ENCODE measurements at places on chromosomes 2 and 18. TPM values are rescaled to one million over a fixed set of nuclear protein-coding genes. Genes with fewer than 3 reads are reported as not detected.
A peak's percentile ranks its signal among the peaks of the same experiment; 100 is the strongest.

DNA sequence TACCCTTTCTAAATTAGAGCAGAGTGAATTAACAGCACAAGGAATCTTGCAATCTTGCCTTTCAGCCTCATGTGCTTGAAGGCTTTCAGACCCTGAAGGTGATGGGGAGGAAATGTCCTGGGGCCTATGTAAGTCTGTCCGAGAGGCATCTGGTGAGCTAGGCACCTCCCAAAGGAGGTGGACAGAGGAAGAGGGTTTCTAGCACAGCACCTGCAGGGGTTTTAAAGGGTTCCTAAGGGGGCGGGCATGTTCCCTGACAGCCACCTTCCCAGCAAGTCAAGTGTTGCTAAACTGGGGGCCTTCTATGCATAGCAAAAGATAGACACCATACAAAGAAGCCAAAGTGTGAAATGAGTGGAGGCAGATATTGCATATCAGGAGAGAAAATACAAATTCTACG, 88.5 kb downstream of the CDH2 start:
- no peaks in the 10 kb centered on the region for H3K36me3 ChIP-seq
- no peak overlapping the region for H3K27ac ChIP-seq
- no peak overlapping the region for H3K4me3 ChIP-seq
- DNase-seq: no peak
- no peaks in the 10 kb centered on the region for H3K27me3 ChIP-seq

Gene TNFAIP6
- 2.3 TPM for total RNA-seq

DNA sequence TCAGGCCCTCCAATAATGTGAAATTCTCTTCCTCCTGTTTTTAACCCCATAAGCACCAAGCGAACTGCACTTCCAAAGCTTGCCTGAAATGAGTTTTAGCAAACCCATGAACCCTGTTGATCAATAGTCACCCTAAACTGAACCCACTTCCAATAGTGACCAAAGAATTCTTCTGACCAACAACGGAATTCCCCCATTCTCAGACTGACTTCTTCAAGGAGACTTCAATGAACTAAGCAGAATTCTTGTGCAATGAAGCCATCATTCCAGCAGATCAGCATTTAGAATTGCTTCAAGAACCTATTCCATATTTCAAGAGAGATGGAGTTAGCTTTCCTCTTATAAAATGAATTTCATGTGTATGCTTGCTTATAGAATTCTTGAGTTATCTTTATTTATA, 176.9 kb upstream of the FN1 start:
- H3K27ac ChIP-seq: no peak overlapping the region
- no peaks in the 10 kb centered on the region for H3K36me3 ChIP-seq
- no peak overlapping the region for H3K4me3 ChIP-seq
- no peaks in the 10 kb centered on the region for H3K27me3 ChIP-seq
- H3K4me1 ChIP-seq: no peaks in the 10 kb centered on the region
- no peak for DNase-seq

DNA sequence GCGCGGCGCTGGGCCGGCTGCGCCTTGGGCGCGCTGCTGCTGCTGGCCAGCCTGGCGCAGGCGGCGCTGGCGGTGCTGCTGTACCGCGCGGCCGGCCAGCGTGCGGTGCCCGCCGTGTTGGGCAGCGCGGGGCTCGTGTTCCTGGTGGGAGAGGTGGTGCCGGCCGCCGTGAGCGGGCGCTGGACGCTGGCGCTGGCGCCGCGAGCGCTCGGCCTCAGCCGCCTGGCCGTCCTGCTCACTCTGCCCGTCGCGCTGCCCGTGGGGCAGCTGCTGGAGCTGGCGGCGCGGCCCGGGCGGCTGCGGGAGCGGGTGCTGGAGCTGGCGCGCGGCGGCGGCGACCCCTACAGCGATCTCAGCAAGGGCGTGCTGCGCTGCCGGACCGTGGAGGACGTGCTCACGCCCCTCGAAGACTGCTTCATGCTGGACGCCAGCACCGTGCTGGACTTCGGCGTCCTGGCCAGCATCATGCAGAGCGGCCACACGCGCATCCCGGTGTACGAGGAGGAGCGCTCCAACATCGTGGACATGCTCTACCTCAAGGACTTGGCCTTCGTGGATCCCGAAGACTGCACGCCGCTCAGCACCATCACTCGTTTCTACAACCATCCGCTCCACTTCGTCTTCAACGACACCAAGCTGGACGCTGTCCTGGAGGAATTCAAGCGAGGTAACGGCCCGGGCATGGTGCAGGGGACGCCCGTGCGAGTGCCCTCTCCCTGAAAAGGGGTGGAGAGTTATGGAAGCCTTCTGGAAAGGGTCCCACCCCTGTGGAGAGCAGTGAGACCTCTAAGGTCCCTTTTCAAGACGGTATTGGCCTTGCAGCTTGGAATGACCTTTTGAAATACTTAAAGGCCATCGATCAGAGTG, 1.0 kb downstream of the CNNM3 start:
- H3K27me3 ChIP-seq: no peaks in the 10 kb centered on the region
- peak overlapping the region; percentile 97 for H3K27ac ChIP-seq
- peak overlapping the region; percentile 57 for H3K4me3 ChIP-seq
- peaks cover 52% of the 10 kb centered on the region for H3K4me1 ChIP-seq
- H3K36me3 ChIP-seq: peaks cover 17% of the 10 kb centered on the region
